Esophagus squamous epithelium (tissue), 5 donors: ENCODE measurements at places on chromosomes 1 and 21.

GRCh38 chr1:72482736-72483413 lies 200.5 kb upstream of the NEGR1 start:
- DNase-seq, result no peak

- no peak for DNase-seq
Measured at GRCh38 chr1:80961464-80962190, 839.1 kb upstream of the ADGRL2 start.

DNA sequence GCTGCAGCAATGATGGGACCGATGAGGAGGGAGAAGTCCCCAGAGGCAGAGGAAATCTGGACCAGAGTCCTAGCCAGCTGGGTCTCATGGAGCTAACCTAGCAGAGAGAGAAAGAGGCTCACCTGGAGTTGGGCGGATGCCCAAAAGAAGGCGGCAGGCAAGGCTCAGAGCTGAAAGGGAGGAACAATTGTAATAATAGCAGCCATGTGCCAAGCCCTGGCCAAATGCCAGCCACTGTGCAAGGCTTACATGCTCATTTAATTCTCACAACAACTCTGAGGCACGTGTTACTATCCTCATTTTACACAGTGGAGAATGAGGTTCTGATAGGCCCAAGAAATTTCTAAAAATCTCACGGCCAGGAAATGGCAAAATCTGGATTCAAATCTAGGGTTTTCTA lies 50.0 kb upstream of the ZNF648 start:
- no peak for DNase-seq

DNA sequence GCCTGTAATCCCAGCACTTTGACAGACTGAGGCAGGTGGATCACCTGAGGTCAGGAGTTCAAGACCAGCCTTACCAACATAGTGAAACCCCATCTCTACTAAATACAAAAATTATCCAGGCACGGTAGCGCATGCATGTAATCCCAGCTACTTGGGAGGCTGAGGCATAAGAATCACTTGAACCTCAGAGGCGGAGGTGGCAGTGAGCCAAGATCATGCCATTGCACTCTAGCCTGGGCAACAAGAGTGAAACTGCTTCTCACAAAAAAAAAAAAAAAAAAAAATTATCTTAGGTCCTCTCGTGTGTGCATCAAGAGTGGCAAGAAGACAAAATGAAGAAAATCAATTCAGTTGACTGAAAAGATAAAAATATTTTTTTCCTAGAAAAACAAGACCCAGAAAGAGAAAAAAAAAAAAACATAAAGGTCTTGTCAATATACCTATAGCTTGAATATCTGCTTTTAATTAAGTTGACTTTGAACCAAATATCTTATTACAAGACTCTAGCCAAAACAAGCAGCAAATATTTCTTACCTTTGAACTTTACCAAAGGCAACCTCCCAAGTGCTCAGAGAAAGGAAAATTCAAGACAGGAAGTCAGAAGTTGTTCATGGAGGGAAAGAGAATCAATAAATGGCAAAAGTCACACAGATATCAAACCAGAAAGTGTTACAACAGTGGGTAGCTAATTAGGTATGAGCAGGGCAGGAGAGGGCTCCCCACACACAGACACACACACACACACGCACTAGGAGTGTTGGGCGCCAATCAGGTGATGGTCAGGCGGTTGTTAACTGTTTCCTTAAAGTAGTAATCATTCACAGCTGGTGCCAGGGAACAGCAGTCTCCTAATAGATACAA lies 29.6 kb downstream of the ITLN2 start:
- no peak for DNase-seq

- DNase-seq, result peak; percentile 19
Measured at GRCh38 chr1:27300341-27301051, 21.5 kb upstream of the TMEM222 start.

DNA sequence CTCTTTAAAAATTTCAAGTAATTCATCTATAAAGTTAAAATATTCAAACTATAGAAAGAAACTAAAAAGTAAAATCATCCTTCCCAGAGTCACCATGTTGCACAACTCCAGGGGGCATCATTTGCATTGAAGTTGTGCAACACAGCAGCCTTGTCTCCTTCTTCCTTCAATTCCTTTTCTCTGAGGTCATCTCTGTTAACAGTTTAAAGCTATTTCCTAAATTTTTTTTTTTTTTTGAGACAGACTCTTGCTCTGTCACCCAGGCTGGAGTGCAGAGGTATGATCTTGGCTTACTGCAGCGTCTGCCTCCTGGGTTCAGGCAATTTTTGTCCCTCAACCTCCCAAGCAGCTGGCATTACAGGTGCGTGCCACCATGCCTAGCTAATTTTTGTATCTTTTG lies 7.1 kb downstream of the RHBG start:
- DNase-seq, result no peak
